ENCODE measurements at places on chromosomes 1 and 21.

- DNase-seq, result peak; percentile 47
Observed at GRCh38 chr1:35030756-35031446, 844 bp downstream of the ZMYM6 start.

DNA sequence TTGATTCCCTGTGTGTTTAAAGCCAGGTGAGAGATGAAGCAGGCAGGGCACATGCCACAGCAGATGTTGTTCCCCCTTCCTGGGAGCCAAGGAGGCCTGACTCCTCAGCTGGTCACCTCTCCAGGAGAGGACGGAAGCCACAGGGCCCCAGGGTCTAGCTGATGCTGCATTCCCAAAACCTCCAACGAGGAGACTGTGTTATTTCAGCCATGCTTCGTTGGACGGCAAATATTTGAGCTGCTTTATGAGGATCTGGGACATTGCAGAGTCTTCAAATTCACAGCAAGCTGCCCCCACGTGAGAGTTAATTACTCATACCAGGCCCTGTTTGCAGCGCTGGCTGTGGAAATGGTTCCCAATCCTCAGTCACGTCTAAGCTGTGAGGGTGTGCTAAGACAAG is 85.3 kb downstream of the CDC7 start:
- DNase-seq, result peak; percentile 33

DNA sequence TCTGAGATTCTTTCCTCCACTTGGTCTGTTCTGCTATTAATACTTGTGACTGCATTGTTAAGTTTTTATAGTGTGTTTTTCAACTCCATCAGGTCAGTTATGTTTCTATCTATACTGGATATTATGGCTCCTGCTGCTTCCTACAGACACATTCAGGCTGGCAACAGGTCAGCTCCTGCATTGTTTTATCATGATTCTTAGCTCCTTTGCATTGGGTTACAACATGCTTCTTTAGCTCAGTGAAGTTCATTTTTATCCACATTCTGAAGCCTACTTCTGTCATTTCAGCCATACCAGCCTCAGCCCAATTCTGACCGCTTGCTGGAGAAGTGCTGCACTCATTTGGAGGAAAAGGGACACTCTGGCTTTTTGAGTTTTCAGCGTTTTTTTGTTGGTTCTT is 37.3 kb upstream of the F3 start:
- no peak for DNase-seq

- no peak for DNase-seq
Observed at GRCh38 chr1:172600615-172601014, 58.3 kb upstream of the FASLG start.

DNA sequence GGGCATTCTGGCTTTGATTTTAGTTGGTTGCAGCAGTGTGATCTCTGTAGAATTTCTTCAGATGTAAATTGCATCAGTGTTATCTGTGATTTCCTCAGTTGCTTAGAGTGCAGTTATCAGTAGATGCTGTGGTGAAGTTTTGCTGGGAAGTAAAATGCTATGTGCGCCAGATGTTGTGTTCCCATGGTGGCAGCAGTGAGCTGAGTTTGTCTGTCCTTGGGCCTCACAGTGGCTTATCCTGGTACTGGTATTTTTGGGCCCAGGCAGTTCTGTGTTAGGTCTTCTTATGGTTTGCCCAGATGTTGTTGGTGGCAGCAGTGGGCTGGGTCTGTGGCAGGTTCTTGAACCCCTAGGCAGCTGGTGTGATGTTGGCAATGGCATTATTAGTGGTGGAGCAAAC is 1242.1 kb downstream of the PLA2G4A start:
- no peak for DNase-seq

DNA sequence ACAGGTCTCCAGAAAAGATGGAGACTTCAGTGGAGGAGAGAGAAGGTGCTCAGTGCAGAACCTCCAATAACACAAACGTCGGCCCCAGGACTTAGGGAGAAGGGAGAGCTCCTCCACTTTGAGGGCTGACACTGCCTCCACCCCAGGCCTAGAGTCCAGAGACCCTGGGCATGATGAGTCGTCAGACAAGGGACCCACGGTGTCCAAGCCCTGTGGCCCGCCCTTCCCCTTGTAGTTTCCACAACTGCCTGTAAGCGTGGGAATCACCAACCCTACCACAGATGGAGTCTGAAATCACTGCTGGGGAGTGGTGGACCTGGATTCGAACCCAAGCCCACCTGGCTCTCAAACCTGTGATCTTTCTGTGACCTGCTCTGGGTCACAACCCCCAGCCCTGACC is 281.1 kb downstream of the NPHP4 start:
- no peak for DNase-seq

DNA sequence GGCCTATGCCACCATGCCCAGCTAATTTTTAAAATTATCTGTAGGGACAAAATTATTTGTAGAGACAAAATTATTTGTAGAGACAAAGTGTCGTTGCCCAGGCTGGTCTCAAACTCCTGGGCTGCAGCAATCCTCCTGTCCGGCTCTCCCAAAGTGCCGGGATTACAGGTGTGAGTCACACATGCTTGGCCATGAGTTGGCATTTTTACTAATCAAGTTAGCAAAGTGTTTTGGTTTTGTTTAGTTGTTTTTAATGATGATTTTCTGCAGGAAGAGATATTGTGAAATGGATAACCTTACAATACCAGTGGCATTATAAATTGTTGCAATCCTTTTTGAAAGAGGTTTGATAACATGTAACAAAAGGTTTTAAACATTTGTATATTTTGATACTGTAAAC is 65.3 kb upstream of the MAGI3 start:
- DNase-seq, result peak; percentile 9

- no peak for DNase-seq
Observed at GRCh38 chr21:17783481-17784179, 35.5 kb downstream of the C21orf91 start.

DNA sequence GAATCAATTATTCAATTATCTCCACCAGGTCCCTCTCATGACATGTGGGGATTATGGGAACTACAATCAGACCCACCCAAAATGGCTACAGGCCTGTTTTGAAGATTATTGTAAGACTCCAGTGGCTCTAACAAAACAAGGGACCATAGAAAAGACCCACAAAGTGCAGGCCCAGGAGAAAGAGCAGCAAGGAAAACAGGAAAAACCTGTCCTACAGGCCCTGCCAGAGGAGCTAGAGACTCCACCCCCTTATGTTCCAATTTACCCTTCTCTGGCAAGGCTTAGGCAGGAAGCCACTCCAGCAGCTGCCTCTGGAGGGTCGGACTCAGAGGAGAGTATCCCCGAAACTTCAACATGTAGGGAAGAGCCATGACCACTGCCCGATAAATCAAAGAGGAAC is 96.5 kb downstream of the LIPI start:
- no peak for DNase-seq
